ENCODE measurements at places on chromosomes 12 and 14.

GRCh38 chr12:4108803-4109345 lies 164.7 kb upstream of the CCND2 start:
- no peak for DNase-seq

DNA sequence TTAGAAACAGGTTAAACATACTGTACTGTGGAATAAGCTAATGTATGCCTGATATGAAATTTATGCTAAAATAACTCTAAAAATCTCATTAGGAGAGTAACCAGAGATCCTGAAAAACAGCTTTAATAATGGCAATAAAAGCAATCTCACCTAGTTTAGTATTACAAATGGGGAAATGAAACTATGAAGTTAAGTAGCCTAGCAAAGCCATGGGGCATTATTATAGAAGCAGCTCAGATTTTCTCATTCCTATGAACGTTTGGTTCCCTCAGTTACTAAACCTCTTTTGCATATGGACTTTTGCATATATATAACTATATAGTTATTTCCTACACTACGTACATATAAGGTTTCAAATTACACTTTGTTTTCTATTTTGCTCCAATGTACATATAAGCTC lies 25.0 kb upstream of the APPL2 start:
- DNase-seq = no peak

DNA sequence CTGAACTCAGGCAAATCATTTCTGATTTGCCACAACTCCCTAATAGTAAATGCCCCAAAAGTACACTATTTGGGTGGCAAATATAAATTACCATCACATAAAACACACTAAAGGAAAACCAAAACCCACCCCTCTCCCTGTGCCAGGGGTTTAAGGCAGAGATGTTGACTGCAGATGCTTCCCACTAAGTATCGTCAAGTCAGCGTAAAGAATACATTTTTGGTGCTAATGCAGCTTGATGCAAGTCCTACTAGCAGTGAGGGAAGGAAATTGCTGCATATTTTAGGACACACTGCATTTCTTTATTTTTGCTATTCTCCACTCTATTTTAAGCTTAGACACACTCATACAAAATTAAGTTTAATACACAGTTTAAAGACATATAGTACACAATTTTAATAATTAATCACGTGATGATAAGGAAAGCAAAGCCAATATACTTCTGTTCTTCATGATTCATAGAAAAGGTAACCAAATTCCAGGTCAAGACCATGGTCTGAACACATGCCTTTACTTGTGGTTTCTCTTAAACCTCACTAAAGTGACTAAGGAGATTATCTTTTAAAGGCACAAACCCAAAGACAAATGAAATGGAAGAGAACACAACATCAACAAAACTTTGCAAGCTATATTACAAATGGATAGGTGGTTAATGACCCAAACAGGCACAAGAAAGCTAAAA lies 162.2 kb downstream of the STXBP6 start:
- no peak for DNase-seq

DNA sequence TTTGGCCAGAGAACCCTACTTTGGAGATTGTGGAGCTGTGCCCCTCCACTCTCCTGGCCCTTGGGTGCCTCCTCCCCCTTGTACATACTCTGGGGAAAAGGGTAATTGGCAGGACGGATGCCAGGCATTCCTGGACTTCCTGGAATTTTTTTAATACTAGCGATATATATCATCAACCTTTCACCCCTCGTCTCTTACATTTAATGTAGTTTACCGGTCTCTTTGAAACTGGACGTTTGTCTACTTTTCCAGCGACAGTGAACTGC lies 767 bp upstream of the CRY1 start:
- DNase-seq = no peak

DNA sequence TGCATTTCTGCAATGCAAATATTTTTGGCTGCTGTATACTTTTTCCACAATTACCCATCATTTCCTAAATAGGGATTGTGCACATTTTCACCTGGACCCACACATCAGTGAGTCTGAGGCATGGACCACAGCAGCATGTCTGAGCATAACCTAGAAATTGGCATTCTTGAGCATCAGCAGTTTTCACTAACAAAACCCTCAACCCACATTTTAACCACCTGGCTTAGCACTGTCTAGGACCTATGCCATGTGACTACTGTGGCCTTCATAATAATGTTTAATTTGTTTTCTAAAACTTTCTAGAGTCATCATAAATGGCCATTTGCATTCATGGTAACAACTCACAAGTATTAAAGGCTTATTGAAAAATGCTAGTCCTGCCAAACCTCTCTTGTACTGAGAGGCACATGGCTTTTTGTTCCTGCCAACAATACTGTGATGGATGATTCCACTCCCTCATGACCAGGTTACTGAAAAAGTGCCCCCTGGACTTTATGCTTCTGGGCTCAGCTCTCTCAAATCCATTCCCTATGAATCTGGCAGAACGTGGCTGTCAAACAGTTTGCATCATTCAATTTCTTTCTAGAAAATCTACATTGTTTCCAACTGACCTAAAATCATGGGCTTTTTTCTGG lies 240.0 kb downstream of the MDGA2 start:
- no peak for DNase-seq

DNA sequence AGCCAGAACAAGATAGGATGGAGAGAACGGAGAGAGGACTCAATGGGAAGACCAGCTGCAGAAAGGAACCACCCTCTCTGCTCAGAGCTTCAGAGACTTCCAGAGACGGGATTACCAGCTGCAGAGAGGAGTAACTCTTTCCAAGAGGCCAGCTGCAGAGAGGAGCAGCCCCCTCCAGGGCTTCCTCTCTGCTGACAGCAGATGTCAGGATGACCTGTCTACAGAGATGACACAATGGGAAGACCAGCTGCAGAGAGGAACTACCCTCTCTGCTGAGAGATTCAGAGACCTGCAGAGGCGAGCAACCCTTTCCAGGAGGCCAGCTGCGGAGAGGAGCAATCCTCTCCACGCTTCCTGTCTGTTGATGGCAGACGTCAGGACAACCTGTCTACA lies 61.8 kb downstream of the KLRG1 start:
- no peak for DNase-seq

DNA sequence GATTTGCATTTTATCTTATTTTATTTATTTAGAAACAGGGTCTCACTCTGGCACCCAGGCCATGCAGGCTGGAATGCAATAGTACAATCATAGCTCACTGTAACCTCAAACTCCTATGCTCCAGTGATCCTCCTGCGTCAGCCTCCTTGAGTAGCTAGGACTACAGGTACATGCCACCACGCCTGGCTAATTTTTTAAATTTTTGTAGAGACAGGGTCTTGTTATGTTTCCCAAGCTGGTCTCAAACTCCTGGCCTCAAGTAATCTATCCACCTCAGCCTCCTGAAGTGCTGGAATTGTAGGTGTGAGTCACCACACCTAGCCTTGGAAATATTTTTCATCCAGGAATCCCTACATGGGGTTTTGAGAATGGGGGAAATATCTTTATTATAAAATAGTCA lies 84.6 kb downstream of the MAPKAPK5 start:
- no peak for DNase-seq

GRCh38 chr12:122062832-122063693 lies 15.5 kb upstream of the MLXIP start:
- no peak for DNase-seq

DNA sequence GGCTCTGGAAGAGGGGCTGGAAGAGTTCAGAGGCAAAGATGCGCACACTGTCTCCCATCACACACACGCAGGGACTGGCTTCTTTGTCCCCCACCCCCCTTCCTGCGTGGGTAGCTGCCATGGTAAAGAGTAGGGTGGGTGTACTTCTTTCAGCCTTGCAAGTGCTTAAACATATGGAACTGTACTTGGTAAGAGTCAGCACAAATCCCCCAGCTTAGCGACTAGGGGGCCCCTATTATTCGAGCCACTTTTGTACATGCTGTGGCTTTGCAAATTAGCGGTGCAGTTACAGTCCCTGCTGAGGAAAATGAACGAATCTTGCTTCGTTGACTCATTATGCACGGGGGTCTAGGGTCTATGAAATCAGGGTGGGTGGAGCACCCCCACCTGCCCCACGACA lies 123.8 kb downstream of the AACS start:
- DNase-seq = no peak

- no peak for DNase-seq
These were observed 67.8 kb upstream of the TMCC3 start for GRCh38 chr12:94718114-94718513.

- no peak for DNase-seq
These were observed 9.0 kb upstream of the PAX9 start for GRCh38 chr14:36652542-36653201.

DNA sequence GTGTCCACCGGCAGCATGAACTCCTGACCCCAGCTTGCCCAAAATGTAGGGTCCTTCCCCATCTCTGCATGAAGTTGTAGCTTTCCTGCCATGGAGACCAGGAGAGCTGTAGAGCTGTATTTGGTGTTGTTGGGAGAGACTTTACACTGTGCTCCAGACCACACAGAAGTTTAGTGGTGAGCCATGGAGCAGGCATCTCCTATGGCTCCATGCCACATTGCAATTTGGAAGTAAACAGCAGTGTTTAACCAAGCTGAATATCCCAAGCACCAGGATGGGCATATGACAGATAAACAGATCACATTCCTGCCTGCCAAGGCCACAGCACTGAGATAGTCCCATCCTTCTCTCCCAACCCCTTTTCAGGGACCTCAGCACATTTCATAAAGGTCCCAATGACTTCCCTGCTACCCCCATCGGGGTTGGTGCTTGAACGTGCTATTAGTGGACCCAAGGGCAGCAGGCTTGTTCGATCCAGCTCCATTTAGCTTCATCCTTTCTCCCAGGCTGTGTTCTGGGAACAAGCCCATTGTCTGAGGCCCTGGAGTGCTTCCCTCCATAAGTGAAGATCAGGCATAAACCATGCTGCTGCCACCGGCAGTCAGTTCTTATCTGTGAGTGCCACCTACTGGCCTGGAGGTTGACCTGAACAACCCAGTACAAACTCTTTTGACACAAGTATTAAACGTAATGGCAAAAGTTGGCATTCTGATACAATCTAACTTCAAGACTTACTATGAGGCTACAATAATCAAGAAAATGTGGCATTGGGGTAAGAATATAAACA lies 172.3 kb upstream of the ATXN7L3B start:
- DNase-seq = no peak

DNA sequence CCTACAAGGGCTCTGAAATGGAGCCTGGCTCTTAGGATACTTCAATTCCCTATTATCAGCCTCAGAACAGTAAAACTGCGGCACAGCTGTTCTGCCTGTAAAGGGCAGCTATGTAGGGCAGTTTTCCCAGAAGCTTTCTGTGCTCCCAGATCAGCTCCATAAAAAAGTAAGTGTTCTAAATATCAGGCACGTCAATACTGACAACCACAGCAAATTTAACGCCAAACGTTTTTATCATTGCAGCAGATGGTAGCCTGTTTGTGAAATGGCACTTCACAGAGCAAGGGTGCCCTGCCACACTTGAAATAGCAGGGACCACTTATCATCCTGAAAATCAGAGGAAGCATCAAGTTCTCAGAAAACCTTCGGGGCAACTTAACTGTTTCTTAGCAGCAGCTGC lies 54.8 kb upstream of the PTHLH start:
- no peak for DNase-seq

GRCh38 chr12:43891856-43892574 lies 56.1 kb downstream of the TMEM117 start:
- no peak for DNase-seq

DNA sequence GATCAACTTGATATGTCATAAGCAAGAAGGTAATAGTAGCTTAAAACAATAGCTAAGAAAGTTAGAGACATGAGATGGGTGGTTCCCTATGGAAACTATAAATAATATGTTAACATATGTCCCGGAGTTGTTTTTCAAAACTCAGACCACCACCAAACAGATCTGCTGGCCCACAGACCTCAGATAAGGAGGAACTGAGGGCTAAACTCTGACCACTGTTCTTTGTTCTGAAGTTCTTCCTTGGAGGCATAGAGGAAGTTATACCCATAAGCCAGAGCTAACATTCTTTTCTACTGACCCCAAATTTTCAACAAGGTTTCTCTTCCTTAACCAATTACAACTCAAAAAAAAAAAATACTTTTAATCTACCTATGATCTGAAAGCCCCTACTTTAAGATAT lies 156.1 kb upstream of the FSCB start:
- DNase-seq = no peak

DNA sequence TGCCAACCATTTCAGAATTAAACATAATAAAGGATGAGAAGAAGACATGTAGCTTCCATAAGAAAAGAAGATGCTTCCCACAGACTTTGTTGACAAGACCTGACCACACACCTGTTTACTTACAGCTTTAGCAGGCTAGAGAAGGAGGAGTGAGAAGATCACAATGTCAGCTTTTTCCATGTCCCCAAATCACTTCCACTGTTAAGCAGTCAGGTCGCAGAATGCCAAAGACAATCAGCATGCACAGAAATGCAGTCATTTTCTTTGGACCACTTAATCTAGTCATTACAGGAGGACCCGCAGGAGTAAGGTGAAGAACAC lies 314.9 kb downstream of the SSPN start:
- no peak for DNase-seq

GRCh38 chr14:70888681-70889175 lies 18.5 kb upstream of the PCNX1 start:
- DNase-seq = no peak

- DNase-seq = no peak
These were observed 38.3 kb downstream of the ATF7IP start for GRCh38 chr12:14403711-14404196.

DNA sequence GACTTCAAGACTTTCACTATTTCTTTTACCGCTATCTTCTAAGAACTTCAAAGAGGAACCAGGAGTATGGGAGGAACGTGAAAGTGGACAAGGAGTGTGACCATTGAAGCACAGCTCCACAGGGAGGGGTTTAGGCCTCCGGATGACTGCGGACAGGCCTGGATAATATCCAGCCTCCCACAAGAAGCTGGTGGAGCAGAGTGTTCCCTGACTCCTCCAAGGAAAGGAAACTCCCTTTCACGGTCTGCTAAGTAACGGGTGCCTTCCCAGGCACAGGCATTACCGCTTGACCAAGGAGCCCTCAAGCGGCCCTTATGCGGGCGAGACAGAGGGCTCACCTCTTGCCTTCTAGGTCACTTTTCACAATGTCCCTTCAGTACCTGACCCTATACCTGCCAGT lies 267.0 kb downstream of the RPL10L start:
- DNase-seq = no peak

- DNase-seq = no peak
These were observed 743 bp downstream of the NDUFA12 start for GRCh38 chr12:95002754-95003153.

GRCh38 chr12:93136253-93137055 lies 207.4 kb upstream of the EEA1 start:
- DNase-seq = no peak

- DNase-seq = no peak
These were observed 59.8 kb downstream of the RAB35 start for GRCh38 chr12:120056739-120057138.

- no peak for DNase-seq
These were observed 9.9 kb downstream of the DIP2B start for GRCh38 chr12:50514526-50515276.

- DNase-seq = no peak
These were observed 17.3 kb downstream of the OR9K2 start for GRCh38 chr12:55143566-55143870.

GRCh38 chr14:64612021-64612380 lies 62.2 kb downstream of the PPP1R36 start:
- no peak for DNase-seq

Data from activated T-helper 1 cell treated with Interleukin-2 at 50 U/mL for 16 hours (primary cell).